HCT116 (cell line): ENCODE measurements at places on chromosomes 11 and 22. TPM values are rescaled to one million over a fixed set of nuclear protein-coding genes. Genes with fewer than 3 reads are reported as not detected.

- DNase-seq, result peak; percentile 16
Observed at GRCh38 chr11:130636722-130637464, 188.4 kb downstream of the ADAMTS15 start.

DNA sequence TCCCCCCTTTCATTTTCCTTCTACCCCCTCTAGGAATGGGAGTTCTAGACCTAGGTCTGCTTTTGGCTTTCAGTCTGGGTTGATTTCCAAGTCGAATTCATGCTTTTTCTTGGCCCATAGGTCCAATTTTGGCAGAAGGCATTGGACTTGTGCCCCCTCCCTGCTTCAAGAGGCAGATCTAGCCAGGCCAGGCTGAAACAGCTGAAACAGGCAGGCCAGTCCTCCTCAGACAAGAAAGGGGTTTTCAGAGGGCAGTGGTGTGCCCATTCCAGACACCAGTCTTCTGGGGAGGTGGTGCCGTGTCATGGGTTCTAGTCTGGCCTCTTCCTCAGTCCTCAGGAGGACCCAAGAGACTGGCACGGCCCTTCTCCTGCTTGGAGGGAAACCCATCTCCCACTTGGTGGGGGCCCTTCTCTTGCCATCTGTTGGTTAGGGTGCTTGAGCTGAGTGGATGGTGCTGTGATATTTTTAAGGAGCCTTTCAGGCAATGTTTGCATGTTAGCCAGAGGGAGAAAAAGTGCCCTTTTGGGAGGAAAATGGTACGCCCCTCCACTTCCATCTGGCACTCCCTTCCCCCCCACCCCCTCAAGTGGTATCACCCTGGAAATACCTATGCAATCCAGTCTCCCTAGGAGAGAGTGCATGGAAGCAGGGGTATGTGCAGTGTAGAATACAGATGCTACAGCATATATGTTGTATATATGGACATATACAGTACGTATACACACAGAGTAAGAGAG lies 53.6 kb downstream of the SYT13 start:
- no peak for DNase-seq

- no peak for DNase-seq
Observed at GRCh38 chr11:72002841-72003775, 4.4 kb downstream of the IL18BP start.

DNA sequence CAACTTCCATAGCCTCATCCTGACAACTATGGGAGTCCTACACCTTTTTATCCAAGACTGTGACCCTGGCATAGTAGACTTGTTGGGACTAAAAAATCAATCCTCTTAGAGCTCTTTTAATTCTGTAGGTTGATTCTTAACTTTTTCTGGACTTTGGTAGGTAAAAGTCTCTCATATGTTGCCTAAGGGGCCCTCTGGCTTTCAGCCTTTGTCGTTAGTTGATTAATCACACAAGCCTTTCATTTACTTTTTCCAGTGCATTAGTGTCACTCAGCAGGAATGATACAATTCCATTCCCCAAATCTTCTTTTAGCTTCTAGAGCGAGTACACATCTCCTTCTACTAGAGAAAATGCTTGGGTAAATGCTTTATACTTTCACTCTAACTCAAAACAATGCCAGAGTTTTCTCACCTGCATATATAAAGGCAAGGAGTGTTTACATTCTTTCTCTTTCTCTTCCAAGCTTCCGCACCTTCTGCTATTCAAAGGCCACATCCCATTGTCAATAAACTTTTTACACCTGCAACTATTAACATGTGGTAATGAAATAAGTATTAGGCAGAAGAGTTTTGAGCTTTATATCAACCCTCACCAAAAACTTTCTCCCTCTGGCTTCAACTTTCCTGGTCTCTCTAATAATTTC lies 516.6 kb downstream of the FAM181B start:
- DNase-seq, result no peak

- no peak for DNase-seq
Observed at GRCh38 chr11:46766656-46767055, 47.6 kb downstream of the F2 start.

DNA sequence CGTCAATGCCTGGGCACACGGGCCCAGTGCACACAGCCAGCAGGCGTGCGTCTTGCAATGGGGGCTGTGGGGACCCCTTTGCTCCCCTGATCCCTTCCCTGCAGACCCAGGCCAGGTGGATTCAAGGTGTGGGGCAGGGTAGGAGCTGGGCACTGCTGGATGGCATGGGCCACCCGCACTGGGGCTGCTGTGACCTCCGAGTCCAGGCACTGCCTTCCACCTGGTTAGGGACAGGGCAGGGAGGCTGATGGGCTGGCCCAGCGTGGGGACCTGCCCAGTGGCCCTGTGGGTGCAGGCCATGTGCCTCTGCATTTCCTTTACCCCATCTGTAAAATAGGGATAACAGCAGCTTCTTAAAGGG lies 22.9 kb downstream of the KCNQ1 start:
- no peak for DNase-seq

- no peak for DNase-seq
Observed at GRCh38 chr11:85391141-85391540, 236.0 kb downstream of the DLG2 start.

DNA sequence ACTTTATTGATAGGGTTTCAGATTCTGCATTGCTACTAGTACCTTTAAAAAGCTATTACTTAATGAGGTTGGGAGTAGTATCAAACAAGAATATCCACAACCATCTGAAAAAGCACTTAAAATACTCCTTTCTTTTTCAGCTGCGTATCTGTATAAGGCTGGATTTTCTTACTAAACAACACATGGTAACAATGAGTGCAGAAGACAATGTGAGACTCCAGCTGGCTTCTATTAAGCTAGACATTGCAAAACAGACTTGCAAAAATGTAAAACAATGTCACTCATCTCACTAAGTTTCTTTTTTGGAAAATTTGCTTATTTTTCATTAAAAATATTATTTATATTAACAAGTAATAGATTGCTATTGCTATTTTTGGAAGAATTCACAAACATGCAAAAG lies 132.6 kb downstream of the WNT11 start:
- no peak for DNase-seq

DNA sequence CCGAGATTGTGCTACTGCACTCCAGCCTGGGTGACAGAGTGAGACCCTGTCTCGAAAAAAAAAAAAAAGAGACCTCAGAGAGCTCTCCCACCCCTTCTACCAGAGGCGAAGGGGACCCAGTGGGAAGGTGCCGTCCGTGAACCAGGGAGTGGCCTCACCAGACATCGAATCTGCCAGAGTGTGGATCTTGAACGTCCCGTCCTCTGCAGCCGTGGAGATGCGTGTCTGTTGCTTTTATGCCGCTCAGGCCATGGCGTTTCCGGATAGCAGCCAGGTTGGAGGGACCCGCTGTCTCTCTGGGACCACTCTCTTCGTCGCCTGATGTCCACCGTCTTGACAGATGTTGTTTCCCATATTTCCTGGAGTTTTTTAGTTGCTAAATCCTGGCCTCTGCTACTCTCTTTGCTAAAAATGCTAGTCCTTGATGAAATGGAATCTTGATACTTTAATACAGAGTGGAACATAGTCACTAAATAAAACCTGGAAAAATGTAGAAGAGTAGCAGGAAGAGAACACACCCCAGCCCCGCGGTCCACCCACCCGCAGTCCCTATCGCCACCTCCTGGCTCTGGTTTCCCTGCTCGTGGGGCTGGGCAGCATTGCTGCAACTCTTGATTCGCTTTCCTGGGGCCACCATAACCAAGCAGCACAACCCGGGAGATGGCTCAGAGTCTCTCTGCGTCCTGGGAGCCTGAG lies 12.0 kb upstream of the MUC6 start:
- DNase-seq, result no peak

DNA sequence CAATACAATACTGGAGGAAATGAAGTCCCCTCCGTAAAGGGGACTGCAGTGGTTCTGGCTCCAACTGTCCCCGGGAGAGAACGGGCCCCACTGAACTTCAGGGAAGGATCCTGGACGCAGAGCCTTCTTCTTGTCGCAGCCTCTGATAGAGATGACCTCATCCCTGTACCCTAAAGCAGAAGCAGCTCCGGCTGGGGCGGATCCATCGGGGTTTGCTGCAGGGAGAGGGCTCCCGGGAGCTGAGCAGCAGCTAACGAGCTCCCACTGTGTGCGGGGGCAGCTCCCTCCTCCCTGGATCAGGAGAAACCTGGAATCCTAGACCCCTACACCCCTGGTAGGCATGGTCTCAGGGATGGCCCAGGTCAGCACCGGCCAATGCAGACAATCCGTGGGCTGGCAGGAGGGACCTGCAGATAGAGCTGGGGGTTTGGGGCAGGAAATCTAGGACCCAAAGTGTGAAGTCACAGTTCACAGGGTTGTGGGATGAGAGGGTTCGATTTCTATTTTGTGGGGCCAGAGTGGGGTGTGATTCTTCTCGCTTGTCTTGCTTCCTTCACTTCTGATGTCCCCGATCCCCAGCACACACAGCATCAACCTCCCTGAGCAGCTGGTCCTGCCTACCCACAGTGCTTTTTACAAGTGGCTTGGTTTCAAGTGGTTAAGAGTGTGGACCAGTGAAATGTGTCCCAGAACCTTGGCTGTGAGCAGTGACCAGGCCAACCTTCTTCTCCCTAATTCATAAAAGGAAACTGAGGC lies 12.9 kb downstream of the KIAA0930 start:
- DNase-seq, result no peak

GRCh38 chr11:112298535-112298934 lies 37.9 kb upstream of the PLET1 start:
- DNase-seq, result no peak

- no peak for DNase-seq
Observed at GRCh38 chr22:39703928-39704639, 133.5 kb downstream of the CACNA1I start.

GRCh38 chr11:110818032-110818687 lies 105.9 kb upstream of the ARHGAP20 start:
- peak; percentile 15 for DNase-seq

DNA sequence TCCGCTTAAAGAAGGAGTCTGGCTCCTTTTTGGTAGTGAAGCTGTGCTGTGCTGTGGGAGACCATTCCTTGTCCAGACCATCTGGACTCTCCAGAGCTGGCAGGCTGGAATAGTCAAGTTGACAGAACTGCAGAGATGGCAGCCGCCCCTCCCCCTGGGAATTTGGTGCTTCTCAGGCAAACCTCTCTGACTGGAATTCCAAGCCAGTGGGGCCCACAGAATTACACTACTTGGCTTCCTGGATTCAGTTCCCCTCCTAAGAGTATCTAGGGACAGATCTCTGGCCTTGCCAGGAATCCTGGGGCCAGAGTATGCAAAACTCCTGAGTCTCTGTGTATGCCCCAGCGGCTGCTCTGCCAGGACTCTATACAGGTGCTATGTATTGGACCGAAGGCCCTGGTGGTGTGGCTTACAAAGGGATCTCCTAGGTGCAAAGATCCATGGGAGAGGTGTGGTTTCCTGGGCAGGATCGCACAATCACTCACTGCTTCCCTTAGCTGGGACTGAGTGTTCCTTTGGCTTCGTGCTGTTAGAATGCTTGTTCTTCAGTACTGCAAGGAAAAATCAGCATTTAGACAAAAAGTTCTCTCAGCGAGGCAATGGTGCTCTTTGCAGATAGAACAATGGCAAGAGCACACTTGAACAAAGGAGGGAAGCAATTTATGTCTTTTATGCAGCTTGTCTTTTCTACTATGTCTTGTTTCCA lies 86.8 kb downstream of the PRMT3 start:
- no peak for DNase-seq

GRCh38 chr11:83521647-83522596 lies 235.8 kb upstream of the CCDC90B start:
- no peak for DNase-seq

GRCh38 chr11:63012430-63012829 lies 3.2 kb downstream of the SLC22A8 start:
- no peak for DNase-seq

GRCh38 chr11:19659529-19659928 lies 53.1 kb upstream of the NAV2 start:
- DNase-seq, result no peak

- peak; percentile 51 for DNase-seq
Observed at GRCh38 chr22:43230971-43231723, 44.2 kb upstream of the TTLL12 start.

GRCh38 chr11:61756452-61757212 lies 4.2 kb downstream of the MYRF start:
- peak; percentile 56 for DNase-seq

GRCh38 chr22:46849101-46849500 lies 86.7 kb downstream of the TBC1D22A start:
- no peak for DNase-seq

DNA sequence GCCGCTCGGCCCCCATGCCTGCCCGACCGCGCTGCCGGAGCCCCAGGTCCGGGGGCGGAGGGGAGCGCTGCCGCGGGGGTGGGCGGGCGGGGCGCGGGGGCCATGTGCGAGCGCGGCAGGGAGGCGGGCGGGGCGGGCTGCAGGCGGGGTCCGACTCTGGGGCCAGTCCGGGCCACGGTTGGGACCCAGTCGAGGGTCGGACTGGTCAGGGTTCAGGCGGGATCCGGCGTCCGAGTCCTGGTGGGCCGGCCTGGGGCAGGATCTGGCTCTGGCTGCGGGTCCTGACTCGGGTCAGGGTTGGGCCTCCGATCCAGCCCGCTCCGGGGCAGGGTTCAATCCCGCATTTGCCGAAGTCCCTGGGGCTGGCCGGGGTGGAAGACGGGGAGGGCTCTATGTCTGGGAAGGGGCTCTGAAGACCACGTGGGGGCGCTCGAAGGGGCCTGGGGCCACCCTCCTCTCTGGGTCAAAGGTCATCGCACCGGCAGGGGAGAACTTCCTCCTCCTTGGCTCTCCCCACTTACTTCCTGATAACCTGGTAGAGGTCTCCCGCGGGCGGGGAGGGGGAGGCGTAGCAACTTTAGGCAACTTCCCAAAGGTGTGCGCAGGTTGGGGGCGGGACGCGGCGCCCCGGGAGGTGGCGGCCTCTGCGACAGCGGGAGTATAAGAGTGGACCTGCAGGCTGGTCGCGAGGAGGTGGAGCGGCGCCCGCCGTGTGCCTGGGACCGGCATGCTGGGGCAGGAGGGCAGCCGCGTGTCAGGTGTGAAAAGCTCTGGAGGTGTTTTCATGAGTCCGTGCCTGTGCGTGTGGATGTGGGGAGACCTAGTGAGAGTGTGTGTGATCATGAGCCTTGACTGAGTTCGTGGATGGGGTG lies 603 bp downstream of the ESRRA start:
- peak; percentile 39 for DNase-seq

GRCh38 chr11:95256321-95256779 lies 25.3 kb upstream of the SESN3 start:
- no peak for DNase-seq

The HEPHL1 gene
- total RNA-seq, result not detected

The GLYAT gene
- total RNA-seq, result not detected

The HEPACAM gene
- total RNA-seq, result not detected

The CTSD gene
- total RNA-seq, result 127 TPM

The CRYAB gene
- not detected for total RNA-seq

The EEF1G gene
- 1,901 TPM for total RNA-seq

The OR51B2 gene
- total RNA-seq, result 17.1 TPM

The FHIP1B gene
- total RNA-seq, result 32.1 TPM

The BAIAP2L2 gene
- 1.0 TPM for total RNA-seq

The PKP3 gene
- total RNA-seq, result 157 TPM

The HTR3B gene
- total RNA-seq, result not detected

The PRRG4 gene
- 5.4 TPM for total RNA-seq
